ENCODE measurements at places on chromosomes 2 and 18.

- no peak for DNase-seq
Observed at GRCh38 chr2:196479350-196479749, 160.2 kb upstream of the CCDC150 start.

- no peak for DNase-seq
Observed at GRCh38 chr18:6561862-6562291, 147.2 kb upstream of the L3MBTL4 start.

GRCh38 chr2:68357605-68358337 lies 7.3 kb upstream of the PLEK start:
- DNase-seq, result no peak

DNA sequence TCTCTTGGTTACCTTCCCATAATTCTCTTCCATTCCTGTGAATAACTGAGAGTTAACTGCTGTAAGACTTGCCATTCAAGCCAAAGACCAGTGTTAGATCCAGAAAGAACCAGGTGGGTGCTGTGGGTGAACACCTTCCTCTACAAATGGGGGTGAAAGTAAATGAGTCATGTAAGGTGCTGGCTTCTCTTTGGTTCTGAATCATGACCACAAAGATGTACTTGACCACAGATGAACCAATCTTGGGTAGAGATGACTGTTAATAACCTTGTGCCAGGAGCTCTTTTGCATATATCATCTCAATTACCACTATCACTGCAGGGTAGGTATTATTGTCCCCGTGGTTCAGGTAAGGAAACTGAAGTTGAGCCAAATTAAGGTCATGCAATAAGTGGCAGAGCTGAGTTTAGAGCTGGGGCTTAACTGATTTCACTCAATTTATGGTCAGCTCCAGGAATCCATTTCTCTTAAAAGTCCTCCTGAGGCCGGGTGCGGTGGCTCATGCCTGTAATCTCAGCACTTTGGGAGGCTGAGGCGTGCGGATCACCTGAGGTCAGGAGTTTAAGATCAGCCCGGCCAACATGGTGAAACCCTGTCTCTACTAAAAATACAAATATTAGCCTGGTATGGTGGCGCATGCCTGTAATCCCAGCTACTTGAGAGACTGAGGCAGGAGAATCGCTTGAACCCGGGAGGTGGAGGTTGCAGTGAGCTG lies 244.9 kb upstream of the CXCR4 start:
- DNase-seq, result no peak

DNA sequence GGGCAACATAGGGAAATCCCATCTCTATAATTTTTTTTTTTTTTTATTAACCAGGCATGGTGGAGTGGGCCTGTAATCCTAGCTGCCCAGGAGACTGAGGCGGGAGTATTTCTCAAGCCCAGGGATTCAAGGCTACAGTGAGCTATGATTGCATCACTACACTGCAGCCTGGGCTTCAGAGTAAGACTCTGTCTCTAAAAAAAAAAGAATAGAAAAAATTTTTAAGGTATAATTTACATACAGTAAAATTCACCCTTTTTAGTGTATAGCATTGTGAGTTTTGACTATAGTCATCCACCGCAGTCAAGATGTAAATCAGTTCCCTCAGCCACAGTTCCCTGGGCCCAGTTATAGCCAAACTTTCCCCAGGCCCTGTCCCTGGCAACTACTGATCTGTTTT lies 57.1 kb upstream of the MSH6 start:
- no peak for DNase-seq

- no peak for DNase-seq
Observed at GRCh38 chr2:127045792-127046501, 61.0 kb downstream of the BIN1 start.

DNA sequence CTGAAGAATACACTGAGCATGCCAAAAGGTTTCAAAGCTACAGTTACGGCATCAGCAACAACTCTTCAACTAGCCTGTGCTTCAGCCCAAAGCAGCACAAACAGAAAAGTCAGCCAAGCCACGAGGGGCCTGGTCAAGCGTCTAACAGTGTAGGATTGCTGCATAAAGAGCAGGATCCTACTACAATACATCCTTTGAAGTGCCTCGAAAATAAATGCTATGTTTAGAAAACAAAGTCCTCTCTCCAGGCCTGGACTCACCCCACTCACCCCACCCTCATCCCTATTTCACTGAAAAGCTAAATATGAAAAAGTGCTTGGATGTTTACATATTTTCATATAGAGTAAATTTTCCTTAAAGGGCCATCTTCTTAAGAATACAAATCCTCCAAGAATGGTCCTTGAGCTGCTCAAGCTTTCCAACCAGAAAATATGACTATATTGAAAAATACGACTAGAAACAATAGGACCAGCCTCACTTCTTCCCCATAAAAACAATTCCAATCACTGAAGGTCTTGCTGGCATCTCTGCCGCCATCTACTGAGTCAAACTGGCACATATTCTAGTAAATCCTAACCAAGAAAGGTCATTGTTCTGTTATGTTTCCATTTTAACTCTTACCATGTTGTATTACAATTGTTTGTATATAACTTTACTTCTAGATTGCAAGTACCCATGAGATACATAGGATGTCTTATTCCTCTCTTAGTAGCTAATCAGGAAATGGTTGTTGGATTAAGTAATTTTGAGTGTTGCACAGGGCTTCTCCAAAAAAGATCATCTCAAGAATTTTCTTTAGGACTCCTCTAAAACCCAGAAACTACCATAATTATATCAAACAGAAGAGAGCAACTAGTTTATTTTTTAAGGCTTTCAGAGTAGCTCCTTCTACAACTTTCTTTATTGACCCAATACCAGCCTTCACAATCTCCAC lies 63.6 kb downstream of the CLHC1 start:
- DNase-seq, result peak; percentile 81

GRCh38 chr18:79771446-79772107 lies 26.2 kb upstream of the KCNG2 start:
- DNase-seq, result peak; percentile 37

- DNase-seq, result no peak
Observed at GRCh38 chr2:64420677-64421076, 33.3 kb upstream of the LGALSL start.

DNA sequence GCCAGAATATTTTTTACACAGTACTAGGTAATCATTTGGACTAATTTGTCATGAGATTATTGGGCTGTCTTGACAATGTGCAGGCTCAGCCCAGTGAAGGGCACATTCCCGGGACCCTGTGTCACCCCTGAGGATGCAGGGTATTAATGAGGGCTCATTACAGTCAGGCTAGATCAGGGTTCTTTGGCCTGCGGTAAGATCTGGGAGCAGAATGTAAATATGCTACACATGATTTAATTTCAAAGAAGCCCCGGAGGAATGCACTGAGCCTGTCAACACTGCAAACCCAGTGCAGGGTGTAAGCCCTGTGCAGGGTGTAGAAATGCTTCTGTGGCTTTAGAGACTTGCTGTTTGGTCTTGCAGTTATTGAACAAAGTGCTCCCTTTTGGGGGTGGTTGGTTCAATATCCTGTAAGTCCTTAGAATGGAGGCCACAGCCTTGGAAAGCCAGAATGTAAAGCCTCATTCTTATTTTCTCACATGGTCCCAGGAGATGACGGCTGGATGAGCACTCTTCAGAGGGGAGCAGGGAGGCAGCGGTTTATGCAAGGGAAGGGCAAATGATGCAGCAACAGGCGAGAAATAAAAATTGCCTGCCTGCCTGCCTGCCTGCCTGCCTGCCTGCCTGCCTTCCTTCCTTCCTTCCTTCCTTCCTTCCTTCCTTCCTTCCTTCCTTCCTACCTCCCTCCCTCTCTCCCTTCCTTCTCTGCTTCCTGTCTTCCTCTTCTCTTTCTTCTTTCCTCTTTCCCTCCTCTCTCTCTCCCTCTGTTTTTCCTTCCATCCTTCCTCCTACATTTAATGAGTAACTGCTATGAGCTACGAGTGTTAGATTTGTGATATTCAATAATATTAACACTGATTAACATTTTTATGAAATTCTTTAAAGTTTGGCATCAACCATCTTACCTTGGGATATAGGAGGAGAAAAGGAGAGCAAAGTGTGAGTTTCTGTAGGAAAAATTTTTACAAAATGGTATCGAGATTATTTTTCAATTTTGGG lies 148.8 kb downstream of the VAPA start:
- peak; percentile 38 for DNase-seq

GRCh38 chr2:9844576-9844975 lies 1.3 kb downstream of the TAF1B start:
- DNase-seq, result no peak

DNA sequence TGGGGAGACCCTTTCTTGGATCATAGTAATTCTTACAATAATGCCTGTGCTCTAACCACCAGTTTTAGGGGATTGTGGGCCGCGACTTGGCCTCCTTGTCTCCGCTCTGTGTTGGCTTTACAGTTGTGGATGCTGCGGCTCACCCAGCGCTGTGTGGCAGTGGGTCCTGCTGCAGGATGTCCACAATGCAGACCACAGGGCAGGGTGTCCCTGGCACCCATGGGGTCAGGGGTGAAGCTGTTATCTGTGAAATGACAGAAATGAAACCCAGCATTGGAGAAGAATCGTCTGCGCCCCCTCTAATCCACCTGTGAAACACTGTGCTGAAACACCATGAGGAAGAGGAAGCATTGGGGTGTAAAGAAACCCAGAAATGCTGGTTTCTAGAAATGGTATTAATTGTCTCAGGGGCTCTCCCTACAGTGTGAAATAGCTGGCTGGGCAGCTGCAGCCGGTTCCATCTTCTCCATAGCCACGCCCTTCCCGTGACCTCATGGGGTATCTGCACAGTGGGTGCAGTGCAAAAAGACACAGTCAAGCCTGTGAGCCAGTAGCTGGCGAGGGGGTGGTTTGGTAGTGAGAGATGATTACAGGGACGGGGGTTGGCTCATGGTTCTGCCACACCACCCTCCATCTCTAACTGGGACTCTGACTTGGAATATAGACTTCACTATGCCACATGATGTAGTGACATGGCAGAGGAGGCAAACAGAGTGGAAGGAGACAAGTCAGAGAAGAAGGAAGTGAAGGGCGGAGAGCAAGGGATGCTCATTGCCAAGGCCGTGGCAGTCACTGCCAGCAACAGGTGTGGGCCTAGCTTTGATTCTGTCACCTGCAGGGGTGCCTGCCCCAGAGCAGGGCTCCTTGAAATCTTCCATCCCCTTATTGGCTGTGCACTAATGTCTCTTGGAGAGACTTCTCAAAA lies 16.2 kb downstream of the INPP4A start:
- no peak for DNase-seq

- no peak for DNase-seq
Observed at GRCh38 chr2:238855299-238855698, 7.4 kb downstream of the TWIST2 start.

- DNase-seq, result no peak
Observed at GRCh38 chr2:42040643-42041278, 7.1 kb upstream of the PKDCC start.

DNA sequence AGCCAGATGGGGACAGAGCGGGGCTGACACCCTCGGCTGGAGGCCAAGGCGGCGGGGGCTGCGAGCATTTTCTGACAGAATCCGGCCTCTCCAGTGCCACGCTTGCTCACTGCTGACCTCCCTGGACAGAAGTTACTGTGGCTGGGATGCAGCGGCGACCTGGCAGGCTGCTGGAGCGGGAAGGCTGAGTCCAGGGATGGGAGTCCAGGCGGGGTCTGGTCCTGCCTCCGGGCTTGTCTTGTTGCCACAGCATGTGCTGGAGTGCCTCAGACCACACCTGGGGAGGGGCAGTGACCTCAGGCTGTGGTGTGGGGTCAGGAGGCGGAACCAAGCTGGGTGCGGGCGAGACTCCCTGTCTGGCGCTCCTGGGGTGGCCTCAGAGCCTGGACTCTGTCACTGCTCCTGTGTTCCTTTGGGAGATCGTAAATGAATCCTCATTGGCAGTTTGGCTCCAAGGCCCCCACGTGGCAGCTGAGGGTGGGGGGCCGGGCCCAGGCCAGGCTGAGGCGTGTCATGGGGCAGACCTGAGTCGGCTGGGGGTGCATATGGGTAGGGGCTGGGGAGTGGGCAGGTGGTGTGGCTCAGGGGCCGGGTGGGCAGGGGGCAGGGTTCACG lies 5.5 kb downstream of the BOK start:
- no peak for DNase-seq

DNA sequence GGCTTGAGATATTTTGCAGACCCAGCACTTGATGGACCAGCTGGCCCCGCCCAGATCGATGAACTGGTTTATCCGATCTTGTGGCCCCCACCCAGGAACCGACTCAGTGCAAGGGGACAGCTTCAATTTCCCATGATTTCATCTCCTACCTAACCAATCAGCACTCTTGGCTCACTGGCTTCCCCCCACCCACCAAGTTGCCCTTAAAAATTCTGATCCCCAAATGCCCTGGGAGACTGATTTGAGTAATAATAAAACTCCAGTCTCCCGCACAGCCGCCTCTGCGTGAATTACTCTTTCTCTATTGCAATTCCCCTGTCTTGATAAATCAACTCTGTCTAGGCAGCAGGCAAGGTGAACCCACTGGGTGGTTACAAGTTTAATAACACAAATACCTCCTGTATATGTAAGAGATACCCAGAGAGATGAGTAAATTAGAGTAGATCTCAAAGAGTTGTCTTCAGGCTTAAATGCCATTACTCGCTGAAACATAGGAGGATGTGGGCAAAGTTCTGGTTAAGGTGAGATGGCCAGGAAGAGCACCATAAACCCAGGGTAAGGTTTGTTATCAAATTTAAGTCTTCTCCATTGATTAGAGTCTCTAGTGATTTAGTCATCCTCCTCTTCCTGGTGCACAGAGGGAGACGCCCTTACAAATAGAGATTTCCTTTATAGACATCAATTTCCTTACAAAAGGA lies 222.8 kb downstream of the ARL4C start:
- no peak for DNase-seq

DNA sequence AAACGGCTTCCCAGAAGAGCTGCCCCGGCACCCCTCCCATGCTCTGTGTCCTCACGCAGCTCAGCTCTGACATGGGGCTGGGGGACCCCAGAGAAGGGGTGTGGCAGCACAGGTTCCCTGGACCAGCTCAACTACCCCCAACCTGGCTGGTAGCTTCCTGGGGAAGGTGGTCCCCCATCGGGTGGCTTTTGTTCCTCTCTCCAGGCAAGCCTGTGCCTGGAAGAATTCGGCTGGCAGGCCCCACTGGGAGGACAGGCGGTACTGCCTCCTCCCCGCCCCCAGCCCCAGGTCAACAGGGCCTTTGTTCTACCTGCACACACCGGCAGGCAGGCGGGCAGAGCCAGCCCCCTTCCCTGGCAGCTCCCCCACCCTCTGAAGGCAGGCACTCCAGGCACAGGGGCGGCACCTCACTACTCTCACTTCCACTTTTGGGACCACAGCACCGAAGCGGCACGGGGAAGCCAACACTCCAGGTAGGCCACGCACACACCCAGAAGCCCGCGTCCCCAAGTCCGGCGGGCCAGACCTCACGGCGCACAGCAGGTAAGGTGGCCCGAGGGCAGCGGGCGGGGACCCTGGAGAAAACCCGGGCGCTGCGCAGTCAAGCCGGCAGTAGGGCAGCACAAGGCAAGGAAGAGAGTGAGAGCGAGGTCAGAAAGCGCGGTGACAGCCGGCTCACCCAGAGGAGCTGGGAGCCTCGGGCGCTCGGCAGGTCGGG lies 1.3 kb downstream of the HS6ST1 start:
- peak; percentile 68 for DNase-seq

GRCh38 chr2:240986787-240987411 lies 11.5 kb upstream of the SNED1 start:
- DNase-seq, result peak; percentile 68

GRCh38 chr2:9844036-9844483 lies 786 bp downstream of the TAF1B start:
- no peak for DNase-seq

Data from tibial artery (tissue), 4 donors.